Natural killer cell (primary cell): ENCODE measurements at places on chromosomes 3 and 15. TPM values are rescaled to one million over a fixed set of nuclear protein-coding genes. Genes with fewer than 3 reads are reported as not detected.
A peak's percentile ranks its signal among the peaks of the same experiment; 100 is the strongest.

DNA sequence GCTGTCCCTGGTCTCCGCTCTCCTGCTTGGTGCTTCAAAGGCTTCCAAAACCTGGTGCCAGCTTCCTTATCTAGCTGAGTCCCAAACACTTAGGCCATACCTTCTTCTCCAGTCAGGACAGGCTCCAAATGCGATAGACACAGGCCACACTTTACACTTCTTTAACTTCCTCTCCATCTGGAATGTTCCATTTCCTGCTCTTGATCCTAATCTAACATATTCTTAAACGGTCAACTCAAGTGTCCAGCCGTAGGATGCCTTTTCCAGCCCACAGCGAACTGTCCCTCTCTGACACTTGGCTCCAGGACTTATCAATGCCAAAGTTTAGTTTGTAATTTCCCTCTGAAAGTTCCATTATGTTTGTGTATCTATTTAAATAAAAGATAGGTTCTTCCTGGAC, 19.2 kb upstream of the PLA2G4F start:
- DNase-seq, result no peak

- no peak for DNase-seq
These were observed 16.1 kb downstream of the ACAA1 start for GRCh38 chr3:38120693-38121450.

GRCh38 chr15:79883579-79884203, 13.1 kb downstream of the MTHFS start:
- DNase-seq, result no peak

GRCh38 chr3:12793701-12794100, 2.8 kb upstream of the CAND2 start:
- DNase-seq, result no peak

GRCh38 chr3:195900436-195901355, 7.7 kb downstream of the TNK2 start:
- peak; percentile 47 for DNase-seq

GRCh38 chr3:155131104-155131503, 51.0 kb downstream of the MME start:
- DNase-seq, result no peak

DNA sequence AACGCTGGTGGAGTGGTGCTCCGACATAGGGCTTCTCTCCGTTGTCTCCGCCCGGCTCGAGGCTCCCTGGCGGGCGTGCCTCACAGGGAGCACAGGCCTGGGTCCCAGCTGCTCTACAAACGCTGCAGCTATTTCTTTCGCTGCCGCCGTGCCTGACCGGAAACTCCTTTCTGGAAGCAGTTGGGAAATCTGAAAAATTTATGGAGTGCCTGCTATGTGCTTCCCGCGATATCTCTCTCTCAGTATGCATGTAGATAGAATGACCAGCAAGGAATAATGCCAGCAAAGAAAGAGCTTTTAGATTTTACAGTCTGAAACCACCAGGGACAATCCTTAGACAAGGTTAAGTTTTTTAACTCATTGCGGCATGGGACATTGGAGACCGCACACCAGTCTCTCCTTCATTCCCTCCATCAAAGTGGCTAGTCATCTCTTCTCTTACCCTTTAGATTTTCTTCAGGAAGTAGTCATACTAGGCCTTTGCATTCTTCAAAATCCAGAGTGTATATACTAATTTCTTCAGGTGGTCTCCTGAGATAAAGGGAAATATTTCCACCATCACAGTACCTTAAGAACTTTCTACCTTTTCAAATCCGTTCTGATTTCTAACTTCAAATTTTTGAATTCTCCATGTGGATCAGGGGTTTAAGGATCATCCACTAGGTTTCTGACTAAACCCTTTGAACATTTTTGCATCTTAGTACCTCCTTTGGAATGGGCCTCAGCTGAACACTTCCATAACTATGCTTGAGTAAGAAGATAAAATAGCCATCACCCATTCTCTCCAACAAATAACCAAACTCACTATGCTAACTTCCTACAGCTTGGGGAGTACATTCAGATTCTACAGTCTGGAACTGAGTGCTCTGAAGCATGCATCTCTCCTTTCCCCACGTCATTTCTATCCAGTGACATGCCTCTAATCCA, 1.1 kb upstream of the NPHP3 start:
- no peak for DNase-seq

DNA sequence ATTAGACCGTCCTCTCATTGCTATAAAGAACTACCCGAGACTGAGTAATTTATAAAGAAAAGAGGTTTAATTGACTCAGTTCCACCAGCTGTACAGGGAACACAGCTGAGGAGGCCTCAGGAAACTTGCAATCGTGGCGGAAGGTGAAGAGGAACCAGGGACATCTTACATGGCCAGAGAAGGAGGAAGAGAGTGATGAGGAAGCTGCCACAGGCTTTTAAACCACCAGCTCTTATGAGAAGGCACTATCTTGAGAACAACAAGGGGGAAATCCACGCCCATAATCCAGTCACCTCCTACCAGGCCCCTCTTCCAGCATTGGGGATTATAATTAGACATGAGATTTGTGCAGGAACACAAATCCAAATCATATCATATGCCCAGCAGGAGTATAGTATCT, 138.5 kb downstream of the ALCAM start:
- no peak for DNase-seq

DNA sequence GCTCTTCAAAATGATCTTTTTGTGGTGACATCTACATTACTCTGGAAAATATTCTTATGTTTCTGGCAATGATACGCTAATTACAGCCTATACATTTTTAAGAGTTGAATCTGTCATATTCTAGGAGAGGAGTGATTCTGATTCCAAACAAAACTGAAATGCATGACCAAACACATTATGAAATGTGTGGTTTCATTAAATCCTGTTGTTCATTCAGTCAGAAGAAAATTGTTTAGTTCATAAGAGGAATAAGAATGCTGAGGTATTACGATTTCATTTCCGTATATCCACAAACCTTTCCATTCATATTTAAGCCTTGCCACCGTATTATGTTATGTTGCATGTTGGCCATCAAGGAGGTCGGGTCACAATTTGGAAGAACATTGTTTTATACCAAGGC, 345.1 kb downstream of the FEZF2 start:
- DNase-seq, result no peak

TMEM115 gene
- 22.7 TPM for total RNA-seq

CACNA2D2 gene
- total RNA-seq, result 43.8 TPM

XIRP1 gene
- total RNA-seq, result 0.14 TPM

ANO10 gene
- total RNA-seq, result 11.2 TPM
